ENCODE measurements at places on chromosomes 2 and 18.

GRCh38 chr2:226118471-226119429 lies 680.9 kb downstream of the IRS1 start:
- no peak for DNase-seq

GRCh38 chr2:46367286-46367685 lies 70.1 kb downstream of the EPAS1 start:
- no peak for DNase-seq

GRCh38 chr2:225010804-225011203 lies 31.5 kb downstream of the DOCK10 start:
- no peak for DNase-seq

DNA sequence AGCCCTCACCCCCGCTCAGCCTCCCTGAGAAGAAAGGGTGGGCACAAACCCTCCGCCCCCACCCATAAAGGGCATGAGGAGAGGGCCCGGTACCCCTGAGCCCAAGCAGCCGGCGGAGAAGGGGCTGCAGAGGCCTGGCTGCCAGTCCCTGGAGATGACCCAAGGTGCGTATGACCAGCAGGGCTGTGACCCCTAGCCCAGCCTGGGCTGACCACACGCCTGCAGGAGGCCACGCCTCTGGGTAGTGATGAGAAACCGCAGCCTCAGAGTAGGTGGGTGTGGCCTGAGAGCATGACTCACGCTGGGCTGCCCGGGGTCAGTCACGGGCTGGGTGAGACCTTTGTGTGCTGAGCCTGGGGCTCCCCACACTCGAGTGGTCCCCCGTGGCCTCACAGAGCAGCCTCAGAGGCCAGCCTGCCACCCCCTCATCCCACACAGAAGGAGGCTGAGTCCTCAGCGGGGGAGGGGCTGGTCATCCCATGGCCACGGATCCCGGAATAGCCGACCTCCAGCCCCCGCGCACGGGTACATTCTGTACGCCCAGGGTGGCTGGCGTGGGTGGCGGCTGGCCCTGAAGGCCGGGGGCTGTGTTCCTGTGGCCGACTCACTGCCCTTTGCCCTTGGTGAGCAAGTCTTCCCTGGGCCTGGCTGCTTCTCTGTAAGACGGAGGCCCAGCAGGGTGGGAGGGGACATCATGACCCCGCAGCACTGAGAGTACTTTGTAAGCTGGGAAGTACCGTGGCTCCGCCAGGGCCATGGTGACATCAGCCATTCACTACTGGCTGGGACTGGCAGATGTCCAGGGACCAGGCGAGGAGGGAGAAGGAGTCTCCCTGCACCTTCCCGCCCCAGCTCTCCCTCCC lies 110.8 kb upstream of the OTOS start:
- peak; percentile 51 for DNase-seq

DNA sequence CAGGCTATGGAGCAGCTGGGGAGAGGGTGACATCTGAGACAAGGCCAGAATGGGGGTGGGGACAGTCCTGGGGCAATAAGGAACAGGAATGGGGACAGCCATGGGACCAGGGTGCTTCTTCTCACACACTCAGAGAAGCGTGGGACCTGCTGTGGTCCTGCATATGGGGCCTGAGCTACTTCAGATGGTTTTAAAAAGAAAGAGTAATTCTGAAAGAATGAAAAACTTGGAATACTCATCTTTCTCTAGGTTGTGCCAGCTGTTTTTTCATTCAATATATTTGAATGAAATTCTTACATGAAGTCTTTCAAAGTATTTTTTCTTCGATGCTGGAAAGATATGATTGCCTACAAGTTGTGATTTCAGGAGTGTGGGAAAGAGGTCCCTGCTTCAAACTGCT lies 227.5 kb upstream of the APCDD1 start:
- DNase-seq, result no peak

DNA sequence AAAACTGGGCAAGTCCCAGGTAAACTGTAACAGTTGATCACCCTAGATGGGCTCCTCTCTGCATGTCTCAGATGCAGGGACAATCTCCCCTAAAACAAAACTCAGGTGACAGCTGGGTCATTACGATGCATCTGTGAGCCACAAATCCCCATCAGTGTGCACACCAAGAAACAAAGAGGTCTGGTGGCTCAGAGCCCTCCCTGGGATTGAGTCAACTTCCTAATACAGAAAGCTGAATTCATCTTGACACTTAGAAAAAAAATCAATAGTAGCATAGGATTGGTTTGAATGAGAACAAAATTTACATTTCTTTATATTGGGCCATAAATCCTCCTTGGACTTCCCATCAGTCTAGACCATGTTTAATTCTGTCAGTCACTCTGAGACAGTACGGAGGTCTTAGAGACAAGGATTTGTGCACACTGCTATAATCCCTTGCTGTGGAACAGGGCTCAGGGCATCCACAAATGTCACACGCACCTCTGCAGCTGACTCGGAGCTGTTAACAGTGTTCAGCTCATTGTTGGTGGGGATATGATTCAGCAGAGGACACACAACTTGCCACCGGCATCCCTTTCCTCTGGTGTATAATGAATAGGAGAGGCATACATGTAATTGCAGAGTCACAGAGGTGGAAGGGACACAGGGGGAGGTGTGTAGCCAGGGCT lies 44.5 kb upstream of the DAPL1 start:
- DNase-seq, result no peak

DNA sequence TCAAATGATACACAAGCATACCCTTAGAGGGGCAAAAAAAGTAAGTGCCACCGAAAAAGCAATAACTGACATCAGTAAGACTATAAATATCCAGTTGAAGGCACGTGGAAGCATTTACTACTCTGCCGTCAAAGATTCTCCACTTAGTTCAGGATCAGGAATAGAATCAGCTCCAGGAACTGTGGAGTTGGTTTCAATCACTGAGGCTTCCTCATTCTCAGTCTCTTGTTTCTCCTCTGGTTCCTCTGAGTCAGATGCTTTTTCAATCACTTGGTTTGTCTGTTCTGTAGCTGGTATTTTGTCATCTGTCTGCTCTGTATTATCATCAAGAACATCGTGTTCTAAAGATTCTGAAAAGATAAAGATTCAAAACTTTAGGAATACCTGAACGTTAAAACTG lies 72.2 kb downstream of the LNPK start:
- DNase-seq, result no peak

- no peak for DNase-seq
These were observed 72.5 kb downstream of the GALR1 start for GRCh38 chr18:77321823-77322805.

- DNase-seq, result no peak
These were observed 46.4 kb downstream of the CYP1B1 start for GRCh38 chr2:38029512-38029911.

DNA sequence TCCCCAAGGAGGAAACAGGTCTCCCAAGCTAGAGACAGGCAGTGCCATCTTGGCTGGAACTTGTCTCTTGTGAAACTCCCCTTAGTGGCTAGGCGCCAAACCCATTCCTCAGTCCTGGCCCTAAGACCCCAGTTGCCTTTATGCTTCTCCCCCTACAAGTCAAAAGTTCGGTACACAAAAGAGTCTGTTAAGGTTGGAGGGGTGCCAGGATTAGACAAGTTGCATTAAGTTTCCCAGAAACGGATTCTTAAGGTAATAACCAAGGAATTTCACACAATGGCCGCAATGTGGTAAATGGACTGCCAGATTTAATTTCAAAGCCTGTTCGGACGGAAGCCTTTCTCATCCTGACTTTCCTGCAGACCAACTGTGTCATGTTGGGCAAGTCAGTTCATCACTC lies 80.7 kb downstream of the CCBE1 start:
- no peak for DNase-seq

DNA sequence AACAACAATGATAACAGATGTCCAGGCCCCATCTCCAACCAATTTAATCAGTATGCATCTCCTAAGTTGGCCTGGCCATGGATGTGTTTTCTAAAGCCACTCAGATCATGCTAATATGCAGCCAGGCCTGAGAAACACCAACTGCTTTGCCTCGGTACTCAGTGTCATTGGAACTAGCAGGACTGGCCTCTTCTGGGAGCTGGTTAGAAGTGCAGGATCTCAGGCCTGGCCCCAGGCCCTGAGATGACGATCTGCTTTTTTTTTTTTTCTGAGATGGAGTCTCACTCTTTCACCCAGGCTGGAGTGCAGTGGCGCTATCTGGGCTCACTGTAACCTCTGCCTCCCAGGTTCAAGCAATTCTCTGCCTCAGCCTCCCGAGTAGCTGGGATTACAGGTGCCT lies 69.1 kb downstream of the IRS1 start:
- DNase-seq, result no peak

GRCh38 chr2:28547223-28547860 lies 51.5 kb downstream of the PLB1 start:
- DNase-seq, result no peak

DNA sequence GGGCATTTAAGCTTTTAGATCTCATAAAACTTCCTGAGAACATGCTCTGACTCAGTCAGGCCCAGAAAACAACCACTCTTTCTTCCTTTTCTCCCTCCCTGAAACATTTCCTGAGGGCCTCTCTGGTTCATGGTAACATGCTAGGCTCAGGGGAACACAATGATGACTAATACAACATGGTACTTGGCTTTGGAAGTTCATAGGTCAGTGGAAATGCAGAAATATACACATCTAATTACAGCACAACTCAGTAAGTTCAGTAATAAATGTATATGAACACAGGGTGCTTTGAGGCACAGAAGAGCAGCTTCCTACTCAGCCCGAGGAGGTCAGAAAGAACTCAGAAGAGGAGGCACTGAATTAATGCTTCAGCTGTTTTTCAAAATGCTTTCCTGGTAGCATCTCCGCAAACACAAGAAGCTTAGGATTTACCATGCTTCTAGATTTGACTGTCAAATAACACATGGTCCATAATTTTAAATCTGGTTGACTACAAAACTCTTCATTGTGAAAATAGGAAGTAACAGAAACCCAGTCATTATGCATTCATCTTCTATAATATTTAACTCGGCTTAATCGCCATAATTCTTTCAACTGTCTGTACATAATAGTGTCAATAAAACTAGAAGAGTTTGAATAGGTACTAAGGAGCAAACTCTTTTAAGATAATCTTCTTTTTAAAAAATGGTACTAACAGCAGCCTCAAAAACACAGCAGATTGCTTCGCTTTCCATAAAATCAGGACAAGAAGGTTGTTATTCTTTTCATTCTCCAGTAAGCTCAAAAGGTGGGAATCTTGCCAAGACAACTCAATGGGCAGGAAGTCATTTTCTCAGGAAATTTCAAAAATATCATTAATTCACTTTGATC lies 251.3 kb downstream of the DLGAP1 start:
- DNase-seq, result no peak

DNA sequence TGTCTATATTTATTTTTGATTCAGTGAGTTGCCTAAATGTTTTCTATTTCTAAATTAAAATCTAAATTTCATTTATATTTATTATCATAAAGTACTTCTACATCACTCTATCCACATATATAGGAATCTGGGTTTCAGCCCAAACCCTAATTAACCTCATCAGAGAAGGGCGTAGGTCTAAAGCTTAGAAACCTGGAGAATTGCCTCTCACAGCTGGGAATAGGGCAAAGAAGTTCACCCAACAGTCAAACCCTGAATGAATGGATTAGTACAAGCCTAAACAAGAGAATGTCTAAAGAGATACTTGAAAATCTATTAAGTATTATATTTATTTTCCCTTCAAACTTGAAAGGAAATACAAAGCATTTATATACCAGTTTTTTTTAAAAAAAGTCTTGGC lies 26.2 kb downstream of the TFPI start:
- no peak for DNase-seq

DNA sequence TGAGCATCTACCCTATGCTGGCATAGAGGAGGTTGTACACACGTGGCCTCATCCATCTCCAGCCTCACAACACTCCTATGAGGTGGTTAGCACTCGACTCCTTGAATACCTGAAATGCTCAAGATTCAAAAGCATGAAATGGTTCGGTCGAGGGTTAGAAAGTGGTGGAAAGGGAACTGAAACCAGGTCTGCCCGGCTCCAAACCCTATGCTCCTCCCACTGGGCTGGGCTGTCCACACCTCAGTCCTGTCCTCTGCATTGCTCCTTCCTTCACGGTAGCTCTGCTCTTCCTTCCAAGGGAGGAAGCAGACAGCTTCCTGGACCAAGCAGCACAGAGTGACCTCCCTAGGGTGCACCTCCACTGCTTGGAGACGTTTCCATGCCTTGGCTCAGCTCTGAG lies 565.2 kb upstream of the ID2 start:
- no peak for DNase-seq

DNA sequence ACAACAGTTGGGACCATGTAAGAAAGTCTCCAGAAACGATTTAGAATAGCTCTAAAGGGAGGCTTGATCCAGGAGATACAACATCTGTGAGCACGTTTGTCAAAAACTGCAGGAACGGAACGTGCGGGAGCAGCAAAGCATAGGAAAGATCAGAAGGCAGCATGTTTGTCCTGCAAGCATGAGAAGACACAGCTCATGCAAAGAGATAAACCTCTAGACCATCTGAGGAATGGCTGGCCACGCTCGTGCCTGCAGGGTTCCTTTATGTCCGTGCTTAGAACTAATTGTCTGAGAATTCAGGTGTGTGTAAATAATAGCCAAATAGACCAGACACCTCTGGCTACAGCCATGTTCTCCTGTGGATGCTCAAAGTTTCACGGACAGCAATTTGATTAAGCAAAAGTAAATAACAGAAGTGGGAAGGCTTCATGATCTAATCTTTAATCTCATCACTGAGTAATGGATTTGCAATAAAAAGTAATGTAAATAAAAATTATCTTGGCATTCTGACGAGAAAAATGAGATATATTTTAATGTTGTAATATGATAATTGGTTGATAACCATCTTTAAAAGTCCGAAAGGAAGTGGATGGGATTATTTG lies 534.8 kb upstream of the CDH7 start:
- no peak for DNase-seq

GRCh38 chr2:207944334-207944733 lies 81.0 kb downstream of the PLEKHM3 start:
- no peak for DNase-seq

- DNase-seq, result no peak
These were observed 7.0 kb downstream of the LPIN1 start for GRCh38 chr2:11753452-11753885.

GRCh38 chr2:62474176-62474575 lies 31.8 kb downstream of the TMEM17 start:
- DNase-seq, result no peak

- DNase-seq, result no peak
These were observed 157.5 kb upstream of the LMAN1 start for GRCh38 chr18:59516356-59517155.

DNA sequence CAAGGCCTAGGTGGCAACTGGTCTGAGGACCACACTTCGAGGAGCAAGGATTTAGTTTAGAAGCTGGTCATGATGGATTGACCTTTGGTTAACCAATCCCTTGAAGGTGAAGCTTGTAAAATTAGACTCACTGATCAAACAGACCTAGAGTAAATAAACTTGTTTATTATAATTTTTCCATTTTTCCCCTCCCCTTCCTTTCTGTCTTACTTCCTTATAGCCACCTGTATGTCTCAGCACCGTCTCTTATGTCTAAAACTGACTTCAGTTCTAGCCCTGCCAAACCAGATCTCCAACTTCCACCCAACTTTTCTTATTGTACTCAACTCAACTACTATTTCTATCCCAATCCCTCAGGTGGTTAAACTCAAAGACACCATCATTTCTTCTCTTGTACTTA lies 92.8 kb upstream of the THOC1 start:
- no peak for DNase-seq

DNA sequence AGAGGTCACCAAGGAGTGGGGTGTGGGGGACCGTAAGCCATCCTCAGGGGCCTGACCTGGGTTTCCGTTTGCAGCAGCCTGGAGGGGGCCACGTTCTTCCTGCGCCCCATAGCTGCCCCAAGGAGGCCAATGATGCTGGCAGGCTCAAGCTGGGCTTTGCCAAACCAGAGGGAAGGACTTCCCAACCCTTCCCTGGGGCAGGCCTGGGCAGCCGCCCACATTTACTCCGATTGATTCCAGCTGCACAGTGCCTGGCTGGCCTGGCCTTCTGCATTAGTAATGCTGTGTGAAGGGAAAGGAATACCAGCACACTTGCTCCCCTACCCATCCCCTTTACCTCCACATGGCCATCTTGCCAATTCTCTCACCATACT lies 360.6 kb upstream of the SLC14A2 start:
- no peak for DNase-seq
